NCI-H774 (cell line): ENCODE measurements at places on chromosomes 5 and 9.
A peak's percentile ranks its signal among the peaks of the same experiment; 100 is the strongest.

DNA sequence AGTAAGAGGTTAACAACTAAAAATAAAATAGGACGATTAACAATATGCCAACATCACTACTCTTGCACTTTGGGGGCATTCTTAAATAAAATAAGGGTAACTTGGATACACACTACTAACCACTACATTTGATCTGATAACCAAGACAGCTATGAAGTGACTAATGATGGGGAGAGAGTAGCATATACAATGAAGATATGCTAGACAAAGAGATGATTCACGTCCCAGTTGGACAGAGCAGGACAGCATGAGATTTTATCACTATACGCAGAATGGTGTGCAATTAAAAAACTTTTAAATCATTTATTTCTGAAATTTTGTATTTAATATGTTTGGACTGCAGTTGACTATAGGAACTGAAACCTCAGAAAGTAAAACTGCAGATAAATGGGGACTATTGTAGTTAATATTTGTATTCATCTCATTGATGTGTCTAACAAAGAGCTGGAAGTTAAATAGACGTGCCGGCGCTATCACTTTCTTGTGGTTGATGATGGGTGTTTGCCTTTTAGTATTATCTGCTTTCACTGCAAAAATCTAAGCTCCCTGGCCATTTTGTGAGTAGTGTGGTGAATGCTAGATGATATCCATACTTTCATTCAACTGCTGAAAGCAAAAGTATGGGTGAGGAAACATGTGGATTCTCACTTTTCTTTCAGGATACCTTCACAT is 18.7 kb downstream of the GIN1 start:
- DNase-seq = no peak

GRCh38 chr5:74042959-74043358 is 417.0 kb downstream of the ARHGEF28 start:
- DNase-seq = no peak

GRCh38 chr9:69753830-69754229 is 6.0 kb downstream of the PTAR1 start:
- DNase-seq = no peak

DNA sequence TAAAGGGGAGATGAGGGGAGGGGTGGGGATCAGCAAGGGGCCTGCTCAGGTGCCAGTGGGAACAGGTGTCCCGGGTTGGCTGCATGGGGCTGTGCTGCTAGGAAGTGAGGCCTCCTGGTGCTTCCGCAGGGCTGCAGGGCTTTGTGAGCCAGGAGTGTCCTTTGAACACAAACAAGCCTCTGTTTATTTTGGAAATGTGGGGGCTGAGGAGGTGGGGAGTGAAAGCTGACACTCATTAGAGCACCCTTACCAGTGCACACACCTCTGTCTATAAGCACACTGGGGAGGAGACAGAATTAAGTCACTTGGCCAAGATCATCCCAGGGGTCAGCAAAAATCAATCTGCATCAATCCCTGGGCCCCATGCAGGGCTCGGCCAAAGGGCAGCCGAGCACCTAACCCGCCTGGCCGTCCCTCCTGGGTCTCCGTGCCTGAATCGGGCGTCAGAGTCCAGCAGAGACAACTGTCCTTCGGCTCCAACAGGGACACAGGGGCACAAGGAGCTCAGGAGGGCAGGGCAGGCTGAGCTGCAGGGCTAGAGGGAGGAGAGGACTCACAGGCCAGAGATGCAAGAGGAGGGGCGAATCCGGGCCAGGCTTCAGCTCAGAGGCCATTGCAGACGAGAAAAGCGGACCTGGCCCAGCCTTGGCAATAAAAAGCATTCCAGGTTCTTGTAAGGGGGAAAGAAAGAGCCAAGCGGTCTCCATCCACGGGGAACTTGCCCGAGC is 99.8 kb downstream of the VAV2 start:
- peak; percentile 92 for DNase-seq

GRCh38 chr9:72986522-72987116 is 33.8 kb upstream of the ALDH1A1 start:
- DNase-seq = no peak

- DNase-seq = no peak
Measured at GRCh38 chr5:135025730-135026644, 8.0 kb downstream of the PITX1 start.

GRCh38 chr9:130627896-130628792 is 36.2 kb upstream of the PRDM12 start:
- no peak for DNase-seq

DNA sequence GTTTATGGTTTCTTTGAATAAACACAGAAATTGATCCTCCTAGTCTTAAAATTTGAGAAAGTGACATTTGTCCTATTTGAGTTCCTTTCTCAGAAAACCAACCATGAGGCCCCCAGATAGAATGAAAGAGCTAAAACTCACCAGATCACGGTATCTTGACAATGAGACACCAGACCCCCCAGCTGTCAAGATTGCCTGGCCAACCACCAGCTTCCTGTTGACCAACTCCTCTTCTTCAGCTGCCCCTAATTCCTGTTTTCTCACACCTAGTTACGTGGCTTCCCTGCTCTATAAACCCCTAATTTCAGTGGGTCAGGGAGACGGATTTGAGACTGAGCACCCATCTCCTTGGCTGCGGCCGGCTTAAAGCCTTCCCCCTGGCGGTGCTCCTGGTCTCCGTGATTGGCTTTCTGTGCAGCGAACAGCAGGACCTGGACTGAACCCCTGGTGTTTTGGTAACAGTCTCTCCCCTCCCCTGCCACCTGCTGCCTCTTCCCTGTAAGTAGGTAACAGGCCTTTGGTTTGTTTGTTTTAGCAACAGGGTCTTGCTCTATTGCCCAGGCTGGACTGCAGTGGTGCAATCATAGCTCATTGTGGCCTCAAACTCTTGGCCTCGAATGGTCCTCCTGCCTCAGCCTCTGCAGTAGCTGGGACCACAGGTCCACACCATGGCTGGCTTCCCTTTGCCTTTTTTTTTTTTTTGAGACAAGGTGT is 4.8 kb upstream of the ENTPD2 start:
- DNase-seq = peak; percentile 35

- no peak for DNase-seq
Measured at GRCh38 chr9:130305381-130305780, 39.8 kb downstream of the HMCN2 start.

GRCh38 chr9:79817438-79818004 is 245.8 kb downstream of the TLE4 start:
- DNase-seq = no peak

DNA sequence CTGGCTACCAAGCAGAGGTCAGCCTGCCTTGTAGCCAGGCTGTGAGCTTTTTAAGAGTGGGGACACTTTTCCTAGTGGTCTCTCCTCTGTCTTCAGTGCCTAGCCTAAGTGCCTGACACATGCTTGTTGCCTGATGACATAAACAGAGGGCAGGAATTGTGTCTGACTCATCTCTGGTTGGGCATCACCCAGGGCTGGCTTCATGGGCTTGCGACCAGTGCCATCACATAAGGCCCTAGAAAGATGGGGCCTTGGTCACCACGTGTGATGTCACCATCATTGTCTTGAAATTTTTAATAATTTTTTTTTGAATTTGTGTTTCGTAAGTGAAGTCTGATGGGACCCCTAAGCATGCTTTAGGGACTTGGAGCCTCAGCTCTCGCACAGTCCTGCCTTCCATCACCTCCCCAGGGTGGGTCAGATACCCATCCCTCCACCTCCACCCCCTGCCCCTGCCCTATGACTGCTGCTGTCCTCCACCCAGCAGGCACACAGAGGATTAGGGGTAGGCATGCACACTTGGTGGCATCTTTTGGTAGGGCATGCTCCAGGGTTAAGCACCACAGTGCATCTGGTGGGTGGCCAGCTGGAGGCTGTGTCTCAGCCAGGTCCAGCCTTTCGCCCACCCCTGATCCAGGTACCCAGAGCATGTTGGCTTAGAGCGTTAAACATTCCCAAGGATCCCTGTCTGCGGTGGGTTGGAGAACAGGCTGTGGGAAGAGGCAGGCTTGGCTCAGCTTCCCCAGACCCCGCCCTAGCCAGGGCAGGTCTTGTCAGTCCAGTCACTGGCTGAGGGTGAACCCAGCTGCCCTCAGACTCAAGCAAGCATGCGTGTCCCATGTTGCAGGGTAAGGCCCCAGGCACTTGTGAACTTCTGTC is 80.1 kb upstream of the SH3PXD2B start:
- no peak for DNase-seq

- DNase-seq = no peak
Measured at GRCh38 chr9:26321935-26322334, 570.7 kb downstream of the CAAP1 start.

DNA sequence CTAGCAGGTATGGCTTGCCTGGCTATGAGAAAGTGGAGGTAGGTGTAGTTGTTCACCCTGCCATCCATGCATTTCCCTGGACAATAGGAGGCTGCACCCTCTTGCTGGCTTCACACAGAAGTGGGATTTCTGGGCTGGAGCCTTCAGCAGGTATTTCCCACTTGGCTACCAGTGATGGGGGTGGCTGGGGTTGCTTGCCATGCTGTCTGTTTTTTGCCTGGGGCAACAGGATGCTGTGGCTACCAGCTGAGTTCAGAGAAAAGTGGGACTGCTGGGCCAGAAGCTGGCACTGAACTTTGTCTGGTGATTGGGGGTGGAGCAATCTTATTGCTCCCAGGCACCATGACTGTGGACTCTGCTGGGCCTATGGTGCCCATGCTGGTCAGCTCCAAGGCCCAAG is 299.6 kb downstream of the FAM170A start:
- DNase-seq = no peak

DNA sequence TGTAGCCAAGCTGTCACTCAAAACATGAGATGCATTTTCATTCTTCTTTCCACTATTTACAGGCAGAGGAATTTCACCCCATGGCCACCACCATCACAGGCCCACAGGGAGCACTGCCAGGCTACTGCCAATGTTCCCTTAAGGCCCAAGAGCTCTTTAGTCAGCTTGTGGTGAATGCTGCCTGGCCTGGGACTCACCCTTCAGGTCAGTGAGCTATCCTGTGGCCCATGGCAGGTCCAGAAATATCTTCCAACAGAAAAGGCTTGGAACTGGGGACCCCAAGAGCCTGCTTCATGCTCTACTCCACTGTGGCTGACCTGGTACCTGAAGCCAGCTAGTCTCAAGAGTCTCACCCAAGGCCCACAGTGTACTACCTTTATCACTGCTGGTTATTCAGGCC is 1518.7 kb upstream of the CDH9 start:
- DNase-seq = no peak

DNA sequence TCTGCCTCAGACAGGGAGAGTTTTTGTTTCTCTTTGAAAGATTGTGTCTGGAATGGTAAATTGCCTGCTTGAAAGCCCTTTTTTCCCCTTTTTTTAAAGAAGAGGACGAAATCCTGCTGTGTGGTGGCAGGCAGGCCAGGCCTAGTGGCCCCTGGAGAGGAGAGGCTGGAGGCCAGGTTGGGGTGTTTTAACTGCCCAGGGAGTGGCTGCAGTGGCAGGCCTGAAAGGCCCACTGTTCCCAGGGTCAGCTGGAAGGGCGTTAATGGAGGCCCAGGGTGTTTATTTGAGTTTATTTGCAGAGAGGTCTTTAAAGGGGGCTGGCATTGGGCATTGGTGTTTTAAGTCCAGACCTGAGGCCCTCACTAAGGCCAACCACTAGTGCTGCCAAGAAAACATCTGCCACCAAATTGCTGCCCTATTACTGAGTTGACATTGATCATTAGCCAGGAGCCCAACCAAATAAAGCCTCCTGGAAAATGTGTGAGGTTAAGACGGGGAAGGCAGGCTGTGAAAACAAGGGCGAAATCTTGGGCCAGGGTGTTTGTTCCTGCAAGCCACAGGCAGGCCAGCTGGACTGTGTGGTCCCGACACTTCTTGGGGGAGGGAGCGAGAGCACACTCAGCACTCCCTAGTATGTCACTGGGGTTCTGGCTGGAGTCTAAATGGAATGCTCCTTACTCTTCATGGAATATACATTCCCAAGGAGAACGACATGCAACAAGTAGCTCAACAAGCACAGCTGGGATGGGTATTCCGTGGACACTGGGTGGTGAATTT is 5.0 kb downstream of the JADE2 start:
- peak; percentile 26 for DNase-seq

DNA sequence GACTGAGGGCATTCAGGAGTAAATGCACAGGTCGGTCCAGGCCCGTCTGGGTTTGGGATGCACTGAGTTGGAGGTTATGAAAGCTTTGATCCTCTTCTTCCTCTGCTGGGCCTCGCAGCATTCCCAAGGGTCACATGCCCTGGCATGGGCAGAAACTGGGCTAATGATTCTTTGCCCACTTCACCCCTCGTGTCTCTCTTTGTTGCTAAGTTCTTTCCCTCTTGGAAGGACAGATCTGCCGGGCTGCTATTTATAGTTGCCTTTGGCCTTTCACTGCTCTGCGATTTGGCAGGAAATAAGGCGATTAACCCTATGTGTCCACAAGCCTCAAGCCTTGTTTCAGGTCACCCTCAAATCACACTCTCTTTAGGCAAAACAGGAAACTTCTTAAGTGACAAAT is 66.9 kb downstream of the ENTREP1 start:
- no peak for DNase-seq

GRCh38 chr5:68822796-68823195 is 271.0 kb upstream of the SLC30A5 start:
- DNase-seq = no peak

DNA sequence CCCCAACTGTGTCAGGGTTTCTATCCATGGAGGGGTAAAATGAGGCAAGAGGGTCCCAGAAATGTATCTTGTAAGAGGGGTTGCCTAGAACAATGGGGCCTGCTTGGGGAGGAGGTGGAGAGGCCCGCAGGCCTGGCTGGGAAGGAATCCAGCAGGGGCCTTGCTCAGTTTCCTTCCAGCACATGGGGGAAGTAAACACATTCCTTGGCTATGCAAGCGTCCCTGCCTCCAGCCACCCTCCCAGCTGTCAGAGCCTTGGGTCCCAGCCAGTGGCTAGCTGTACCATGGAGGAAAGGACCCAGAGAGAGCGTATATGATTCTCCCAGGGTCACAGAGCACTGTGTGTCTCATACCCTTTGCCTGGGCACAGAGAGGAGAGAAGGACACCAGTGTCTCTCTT is 71.1 kb upstream of the IL17B start:
- no peak for DNase-seq

DNA sequence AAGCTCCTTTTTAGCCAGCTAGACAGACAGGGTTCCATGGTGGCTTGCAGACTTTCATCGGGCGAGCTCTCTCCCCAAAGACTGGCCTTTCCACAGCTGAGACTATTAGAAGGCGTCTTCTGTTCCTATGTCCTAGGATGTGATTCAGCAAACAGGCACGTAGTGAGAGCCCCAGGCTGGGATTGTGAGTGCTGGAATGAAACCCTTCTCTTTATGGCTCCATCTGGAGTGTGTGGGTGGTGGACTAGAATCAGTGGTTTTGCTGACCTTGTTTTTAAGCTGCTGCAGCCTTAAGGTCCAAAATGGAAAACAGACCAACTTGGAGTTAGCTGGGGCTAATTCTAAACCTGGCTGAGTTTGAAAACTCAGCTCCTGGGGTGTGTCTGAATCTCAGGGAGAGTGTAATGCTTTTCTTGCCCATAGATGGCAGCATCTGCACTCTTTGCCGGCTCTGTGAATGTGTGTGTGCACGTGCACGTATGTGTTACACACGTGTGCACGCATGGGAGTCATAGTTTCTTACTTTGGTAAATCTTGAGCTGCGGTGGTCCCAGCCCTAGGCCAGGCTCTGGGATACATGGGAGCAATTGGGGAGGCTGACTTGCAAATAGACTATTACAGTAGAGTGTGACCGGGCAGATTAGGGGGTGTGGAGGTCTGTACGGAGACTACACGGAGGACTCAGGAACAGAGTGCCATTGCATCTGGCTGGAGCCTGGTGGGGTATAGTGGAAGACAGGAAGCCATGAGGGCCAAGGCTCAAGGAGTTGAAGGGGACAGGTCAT is 10.7 kb downstream of the GSN start:
- DNase-seq = peak; percentile 67

- DNase-seq = peak; percentile 21
Measured at GRCh38 chr9:2290382-2290781, 275.2 kb downstream of the SMARCA2 start.
